ENCODE measurements at places on chromosomes 7 and 10.

GRCh38 chr7:84941291-84941690 is 245.6 kb downstream of the SEMA3D start:
- DNase-seq: no peak

- DNase-seq: no peak
These were observed 92.9 kb upstream of the DUSP5 start for GRCh38 chr10:110404825-110405224.

- no peak for DNase-seq
These were observed 40.9 kb downstream of the PTER start for GRCh38 chr10:16477757-16478156.

GRCh38 chr10:125233726-125234125 is 73.4 kb upstream of the CTBP2 start:
- DNase-seq: no peak

GRCh38 chr7:9391221-9391620 is 957.8 kb downstream of the NXPH1 start:
- no peak for DNase-seq

Data from NCI-H345 (cell line).